ENCODE measurements at places on chromosomes 16 and 17.

DNA sequence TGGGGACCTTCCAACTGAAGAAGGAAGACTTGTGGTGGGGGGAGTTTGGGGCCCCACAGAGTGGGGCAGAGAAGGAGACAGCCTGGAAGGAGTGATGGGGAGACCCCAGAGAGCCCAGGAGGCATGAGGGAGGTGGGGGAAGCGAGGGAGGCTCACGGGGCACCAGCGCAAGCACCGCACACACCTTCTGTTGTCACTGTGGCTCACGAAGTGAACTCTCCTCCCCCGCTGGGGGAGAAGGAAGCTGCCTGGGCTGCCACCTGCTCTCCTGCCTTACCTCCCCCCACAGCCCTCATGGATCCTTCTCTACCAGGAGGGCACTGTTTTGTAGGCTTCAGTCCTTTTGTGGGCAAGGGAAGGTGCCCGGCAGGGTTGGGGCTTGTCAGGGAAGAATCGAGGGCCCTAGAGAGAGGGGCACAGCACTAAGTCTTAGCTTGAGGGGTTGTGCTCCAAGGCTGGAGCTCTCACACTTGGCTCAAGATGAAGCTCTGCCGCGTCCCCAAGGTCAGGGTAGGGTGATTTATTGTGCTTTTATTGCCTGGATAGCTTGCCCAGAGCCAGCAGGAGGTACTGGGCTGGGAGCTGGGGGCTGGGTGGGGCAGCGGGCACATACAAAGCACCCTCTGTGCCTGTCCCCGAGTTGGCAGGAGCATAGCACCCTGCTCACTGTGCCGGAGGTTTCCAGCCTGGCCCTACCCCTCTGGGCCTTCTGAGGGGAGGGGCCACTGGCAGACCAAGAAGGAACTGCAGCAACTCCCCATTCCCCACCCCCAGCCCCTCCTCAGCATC lies 4.6 kb upstream of the STARD3 start:
- no peak for DNase-seq

DNA sequence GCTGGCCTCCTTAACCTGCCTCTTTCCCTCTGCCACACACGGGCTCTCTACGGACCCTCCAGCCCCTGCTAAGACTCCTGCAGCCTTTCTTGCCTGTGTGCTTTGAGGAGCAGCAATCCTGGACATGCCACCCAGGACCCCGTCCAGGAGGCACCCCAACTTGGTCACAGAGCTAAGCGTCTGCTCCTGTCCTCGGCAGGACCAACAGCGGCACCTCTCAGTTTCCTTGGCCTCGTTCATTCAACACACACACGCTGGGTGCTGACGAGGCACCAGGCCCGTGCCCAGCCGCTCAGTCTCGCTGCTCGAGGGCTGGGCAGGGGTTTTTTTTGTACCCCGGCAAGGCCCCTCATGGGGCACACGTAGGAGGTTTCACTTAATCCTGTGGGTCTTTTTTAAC lies 15.2 kb downstream of the RPH3AL start:
- DNase-seq = no peak

DNA sequence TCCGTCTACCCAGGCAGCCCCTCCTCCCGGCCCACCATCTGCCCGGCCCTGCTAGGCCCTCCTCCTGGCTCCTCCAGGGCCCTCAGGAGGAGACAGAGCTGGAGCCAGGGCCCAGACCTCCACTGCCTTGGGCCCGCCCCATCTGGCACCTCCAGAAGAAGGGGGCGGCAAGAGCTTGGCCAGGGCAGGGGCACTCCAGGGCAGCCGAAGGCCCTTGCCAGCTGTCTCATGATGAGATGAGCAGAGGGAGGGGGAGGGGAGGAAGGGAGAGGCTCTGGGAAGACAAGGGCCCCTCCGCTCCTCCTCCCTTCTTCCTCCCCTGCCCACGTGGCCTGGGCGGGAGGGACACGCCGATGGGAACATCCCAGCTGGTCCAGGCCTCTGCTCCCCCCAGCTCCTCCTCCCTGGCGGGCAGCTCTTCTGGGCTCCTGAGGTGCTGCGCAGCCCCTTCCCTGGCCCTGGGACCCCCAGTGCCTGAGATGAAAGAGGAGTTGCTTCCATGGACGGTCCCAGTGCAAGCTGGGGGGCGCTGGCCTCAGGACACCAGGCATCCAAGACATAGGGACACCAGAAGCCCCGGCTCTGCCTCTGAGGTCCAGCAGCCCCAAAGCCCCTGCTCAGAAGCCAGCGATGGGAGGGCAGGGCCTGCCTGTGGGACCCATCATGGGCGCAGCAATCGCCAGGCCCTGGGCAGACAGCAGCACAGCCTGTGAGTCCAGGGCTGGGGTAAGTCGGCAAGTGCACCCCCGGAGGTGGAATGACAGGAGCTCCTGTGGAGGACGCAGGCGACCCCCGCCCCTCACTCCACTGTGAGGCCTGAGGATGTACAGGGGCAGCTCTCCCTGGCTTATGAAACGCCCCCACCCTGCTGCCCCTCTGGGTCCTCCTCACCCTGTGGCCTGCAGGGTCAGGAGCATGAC lies 23.6 kb upstream of the ENPP7 start:
- no peak for DNase-seq

- peak; percentile 53 for DNase-seq
Observed at GRCh38 chr17:59329176-59330052, 2.0 kb upstream of the YPEL2 start.

GRCh38 chr16:23837553-23838308 lies 1.9 kb downstream of the PRKCB start:
- no peak for DNase-seq

GRCh38 chr17:9003355-9004131 lies 17.8 kb upstream of the NTN1 start:
- no peak for DNase-seq

GRCh38 chr16:50821586-50821985 lies 79.7 kb downstream of the CYLD start:
- no peak for DNase-seq

GRCh38 chr16:47316442-47317015 lies 144.3 kb downstream of the ITFG1 start:
- no peak for DNase-seq

GRCh38 chr17:56808503-56808902 lies 25.2 kb downstream of the C17orf67 start:
- no peak for DNase-seq

- DNase-seq = no peak
Observed at GRCh38 chr16:66020642-66021041, 345.8 kb upstream of the CDH5 start.

- DNase-seq = no peak
Observed at GRCh38 chr16:54522584-54522983, 236.0 kb upstream of the IRX3 start.

- DNase-seq = no peak
Observed at GRCh38 chr17:5800131-5800530, 215.8 kb upstream of the NLRP1 start.

DNA sequence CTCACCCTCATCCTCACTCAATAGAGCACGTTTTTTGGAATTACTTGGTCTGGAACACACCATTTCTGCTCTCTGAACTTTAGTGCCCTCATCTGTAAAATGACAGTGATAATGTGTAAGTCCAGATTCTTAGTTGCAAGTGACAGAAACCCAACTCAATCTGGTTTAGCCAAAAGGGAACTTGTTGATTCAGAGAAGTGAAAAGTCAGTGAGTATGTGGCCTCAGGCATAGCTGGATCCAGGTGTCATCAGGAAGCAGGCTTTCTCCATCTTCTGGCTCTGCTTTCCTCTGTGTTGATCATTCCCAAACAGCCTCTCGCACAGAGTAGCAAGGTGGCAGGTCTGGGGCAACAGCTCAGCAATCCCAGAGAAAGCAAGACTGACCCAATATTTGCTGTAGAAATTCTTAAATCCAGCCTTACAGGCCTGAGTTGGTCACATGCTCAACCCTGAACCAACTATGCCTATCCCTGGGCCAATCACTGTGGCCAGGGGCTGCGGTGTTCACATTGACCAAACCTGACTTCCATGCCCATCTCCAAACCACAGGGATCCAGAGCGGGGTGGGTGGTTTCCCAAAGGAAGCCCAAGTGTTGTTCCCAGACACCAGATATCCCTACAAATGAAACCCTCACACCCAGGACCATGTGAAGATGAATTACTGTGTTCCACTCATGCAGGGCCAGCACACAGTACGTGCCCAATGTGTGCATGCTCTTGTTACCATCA lies 23.3 kb upstream of the ALKBH5 start:
- no peak for DNase-seq

- no peak for DNase-seq
Observed at GRCh38 chr17:74959826-74960515, 12.6 kb downstream of the HID1 start.

DNA sequence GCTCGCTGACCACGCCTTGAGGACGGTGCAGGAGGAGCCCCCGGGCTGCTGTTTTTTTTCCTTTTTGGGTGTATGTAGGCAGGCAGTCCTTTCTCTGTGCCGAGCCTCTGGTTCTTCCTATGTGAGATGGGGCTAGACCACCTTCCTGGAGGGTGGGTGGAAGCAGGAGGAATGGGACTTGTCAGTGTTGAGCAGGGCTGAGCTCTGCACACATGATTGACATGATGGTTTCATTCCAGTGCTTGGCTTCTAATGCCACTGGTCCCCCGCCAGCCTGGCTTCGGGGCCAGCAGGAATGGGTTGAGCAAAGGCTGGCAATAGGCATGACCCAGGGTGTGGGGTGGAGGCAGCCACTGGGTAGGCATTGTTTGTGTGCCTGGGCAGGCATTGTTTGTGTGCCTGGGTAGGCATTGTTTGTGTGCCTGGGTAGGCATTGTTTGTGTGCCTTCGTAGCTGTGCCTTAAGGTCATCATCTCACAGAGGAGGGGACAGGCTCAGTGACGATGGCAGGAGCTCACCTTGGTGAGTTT lies 14.2 kb upstream of the ADCY7 start:
- DNase-seq = no peak

DNA sequence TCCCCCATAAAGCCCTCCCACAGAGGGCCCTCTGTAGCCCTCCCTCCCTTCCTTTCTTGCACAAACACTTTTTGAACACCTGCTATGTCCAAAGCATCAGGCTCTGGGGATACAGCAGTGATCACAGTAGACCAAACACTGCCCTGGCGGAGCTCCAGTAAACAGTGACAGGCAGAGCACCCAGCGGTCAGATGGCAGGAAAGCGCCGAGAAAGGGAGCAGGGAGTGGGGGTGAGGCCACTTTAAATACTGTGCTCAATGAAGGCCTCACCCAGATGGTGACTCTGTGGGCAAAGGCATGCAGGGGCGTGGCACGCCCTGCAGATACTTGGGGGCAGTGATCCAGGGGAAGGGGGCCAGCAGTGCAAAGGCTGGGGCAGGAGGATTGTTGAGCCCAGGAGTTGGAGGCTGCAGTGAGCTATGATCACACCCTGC lies 7.6 kb downstream of the PRR29 start:
- DNase-seq = no peak

- DNase-seq = no peak
Observed at GRCh38 chr16:2687531-2688308, 5.4 kb downstream of the KCTD5 start.

DNA sequence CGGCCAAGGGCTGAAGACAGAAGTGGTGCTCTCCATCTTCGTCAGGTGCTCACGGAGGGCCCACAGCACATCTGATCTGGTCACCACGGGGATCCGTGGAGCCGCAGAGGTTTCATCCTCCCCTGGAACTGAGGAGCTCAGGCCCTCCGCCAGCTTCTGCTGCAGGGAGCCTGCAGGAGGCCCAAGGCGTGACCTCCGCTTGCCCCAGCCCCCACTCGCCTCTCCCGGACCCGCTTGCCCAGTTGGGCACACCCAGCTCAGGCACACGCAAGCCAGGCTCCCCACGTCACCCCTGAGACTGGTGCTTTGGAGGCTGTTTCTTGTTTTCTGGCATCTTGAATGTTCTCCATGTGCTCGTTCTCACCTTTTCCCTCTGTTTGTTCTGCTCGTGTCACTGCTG lies 39.4 kb upstream of the CHMP6 start:
- DNase-seq = no peak

DNA sequence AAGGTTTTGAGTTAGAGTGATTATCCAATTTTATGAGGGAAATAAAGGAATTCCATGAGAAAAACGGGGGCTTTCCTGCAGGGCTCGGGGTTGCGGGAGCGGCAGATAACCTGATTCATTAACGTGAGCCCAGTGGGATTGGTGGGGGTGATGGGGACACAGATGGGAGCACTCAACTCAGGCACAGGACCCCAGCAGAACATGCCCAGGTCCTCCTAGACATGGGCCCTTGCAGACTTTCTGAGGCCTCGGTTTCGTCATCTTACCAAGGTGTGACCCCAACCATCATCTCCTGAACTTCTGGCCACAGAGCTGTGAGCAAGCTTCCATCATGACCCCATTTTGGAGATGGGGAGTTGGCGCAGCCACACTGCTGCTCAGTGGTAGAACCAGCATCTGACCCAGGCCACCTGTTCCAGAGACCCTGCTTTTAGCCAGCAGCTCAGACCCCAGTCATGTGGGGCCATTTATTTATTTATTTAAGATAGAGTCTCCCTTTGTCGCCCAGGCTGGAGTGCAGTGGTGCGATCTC lies 22.3 kb downstream of the CARHSP1 start:
- DNase-seq = no peak

DNA sequence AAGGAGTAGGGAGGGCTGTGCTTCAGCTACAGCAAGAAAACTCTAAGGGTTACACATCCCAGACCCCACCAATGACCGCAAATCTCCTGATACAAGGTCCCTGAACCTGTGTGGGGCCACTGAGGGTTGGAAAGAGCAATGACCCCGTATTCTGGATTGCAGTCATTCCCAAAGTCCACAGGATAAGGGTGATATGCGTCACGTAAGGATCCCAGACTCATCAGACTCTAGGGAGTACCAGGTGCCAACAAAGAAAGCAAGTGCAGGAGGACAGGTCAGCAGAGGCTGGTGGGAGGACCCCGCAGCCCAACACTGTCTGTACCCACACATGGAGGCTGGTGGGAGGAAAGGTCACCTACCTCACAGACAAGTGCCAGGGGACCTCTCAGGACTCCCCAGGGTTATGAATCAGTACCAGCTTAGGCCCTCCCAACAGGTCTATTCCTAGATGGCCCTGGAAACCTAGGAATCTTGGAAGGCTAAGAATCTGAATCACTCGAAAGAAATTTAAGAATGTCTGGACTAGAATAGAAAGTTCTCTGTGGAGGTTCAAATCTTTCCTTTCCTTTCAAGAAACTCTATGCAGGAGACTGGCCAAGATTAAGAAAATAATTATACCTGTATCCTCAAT lies 16.2 kb downstream of the PITPNA start:
- no peak for DNase-seq

GRCh38 chr17:65797101-65797500 lies 235.7 kb upstream of the AXIN2 start:
- no peak for DNase-seq

DNA sequence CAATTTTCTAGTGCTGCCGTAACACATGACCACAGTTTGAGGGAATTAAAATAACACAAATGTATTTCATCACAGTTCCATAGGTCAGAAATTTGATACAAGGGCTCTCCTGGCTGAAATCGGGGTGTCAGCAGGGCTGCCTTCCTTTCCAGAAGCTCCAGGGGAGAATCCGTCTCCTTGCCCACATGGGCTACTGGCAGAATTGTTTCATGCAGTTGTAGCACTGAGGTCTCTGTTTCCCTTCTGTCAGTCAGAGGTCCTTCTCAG lies 20.5 kb downstream of the EIF4A3 start:
- no peak for DNase-seq

DNA sequence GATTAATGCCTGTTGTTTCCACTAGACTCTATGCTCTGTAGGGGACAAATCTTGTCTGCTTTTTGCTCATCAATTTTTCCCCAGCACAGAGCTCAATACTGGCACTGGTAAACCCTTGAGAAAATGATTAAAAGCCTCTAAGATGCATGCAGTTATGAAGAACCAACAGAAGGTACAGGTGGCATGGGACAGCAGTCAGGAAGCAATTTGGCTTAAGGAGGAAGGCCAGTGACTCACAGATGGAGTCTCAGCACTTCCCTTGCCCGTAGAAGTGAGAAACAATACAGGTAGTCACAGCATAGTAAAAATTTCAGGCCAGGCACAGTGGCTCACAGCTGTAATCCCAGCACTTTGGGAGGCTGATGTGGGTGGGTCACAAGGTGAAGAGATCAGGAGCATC lies 504.7 kb upstream of the RBFOX1 start:
- DNase-seq = no peak
